ENCODE measurements at places on chromosomes 5 and 9.

- no peak for DNase-seq
Observed at GRCh38 chr9:626596-626995, 214.9 kb upstream of the DMRT1 start.

- no peak for DNase-seq
Observed at GRCh38 chr9:81613002-81613812, 76.1 kb downstream of the TLE1 start.

GRCh38 chr5:126757713-126758357, 19.1 kb upstream of the LMNB1 start:
- DNase-seq: no peak

- no peak for DNase-seq
Observed at GRCh38 chr9:128913048-128913900, 7.5 kb upstream of the PHYHD1 start.

DNA sequence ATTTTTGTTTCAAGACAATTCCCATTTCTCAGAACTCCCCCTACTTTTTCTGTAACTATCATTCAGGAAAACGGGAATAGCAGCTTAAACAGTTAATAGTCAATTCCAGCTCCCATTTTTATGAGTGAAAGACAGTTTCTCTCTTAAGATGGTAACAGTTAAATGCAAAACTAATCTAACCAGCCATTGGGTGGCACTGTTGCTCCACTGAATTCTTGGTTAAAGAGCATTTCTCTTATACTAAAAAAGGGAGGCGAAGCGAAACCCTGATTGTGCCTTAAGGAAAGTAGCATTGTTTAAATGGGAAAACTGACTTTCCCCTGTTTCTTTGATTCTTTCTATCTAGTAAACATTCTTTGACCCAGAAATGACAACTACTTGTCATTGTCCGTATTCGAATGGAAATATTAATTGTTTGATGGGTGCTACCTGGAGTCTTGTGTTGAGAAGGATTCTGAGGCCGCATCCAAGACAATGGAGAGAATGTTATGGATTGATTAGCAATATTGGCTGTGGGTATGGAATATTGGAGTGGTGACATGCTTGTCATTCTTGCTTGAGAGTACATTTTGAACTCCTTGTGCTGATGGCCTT, 507.8 kb downstream of the MAT2B start:
- DNase-seq: no peak

DNA sequence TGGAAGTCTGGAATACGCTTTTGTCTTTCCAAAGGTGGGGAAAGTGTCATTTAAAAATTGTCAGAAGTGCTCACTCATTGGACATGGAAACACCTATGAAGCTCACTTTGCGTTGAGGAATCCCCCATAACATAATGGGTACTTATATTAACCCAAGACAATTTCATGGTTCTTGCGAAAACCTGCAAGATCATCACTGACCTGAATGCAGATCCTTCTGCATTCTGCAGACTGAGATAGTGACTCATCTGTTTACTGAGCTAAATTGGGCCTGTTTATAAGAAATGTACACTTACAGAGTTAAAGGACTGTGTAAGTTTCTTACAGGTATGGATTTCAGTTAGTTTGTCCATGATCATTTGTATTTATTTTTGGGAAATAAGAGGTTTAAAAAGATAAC, 153.0 kb downstream of the HMHB1 start:
- DNase-seq: no peak

DNA sequence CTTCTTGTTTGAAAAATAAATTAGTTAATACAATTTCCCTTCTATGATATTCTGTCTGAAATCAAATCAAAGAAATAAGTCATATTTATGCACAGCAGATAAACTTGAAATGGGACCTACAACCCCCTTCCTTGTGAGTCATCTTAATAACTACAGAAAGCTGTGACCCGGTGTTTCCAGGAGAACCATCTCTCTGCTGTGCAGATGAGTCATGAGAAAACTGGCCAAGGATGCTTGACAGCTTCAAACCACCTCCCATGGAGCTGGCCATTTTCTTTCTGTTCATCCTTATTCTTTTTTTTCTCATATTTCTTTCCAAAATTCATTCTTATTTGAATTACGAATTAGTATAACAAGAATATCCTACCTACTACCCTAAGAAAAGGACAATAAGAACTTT, 43.4 kb upstream of the NR4A3 start:
- DNase-seq: no peak

- DNase-seq: peak; percentile 50
Observed at GRCh38 chr9:35675732-35676392, 2.1 kb downstream of the CA9 start.

- DNase-seq: no peak
Observed at GRCh38 chr9:126239515-126239914, 87.1 kb upstream of the MVB12B start.

DNA sequence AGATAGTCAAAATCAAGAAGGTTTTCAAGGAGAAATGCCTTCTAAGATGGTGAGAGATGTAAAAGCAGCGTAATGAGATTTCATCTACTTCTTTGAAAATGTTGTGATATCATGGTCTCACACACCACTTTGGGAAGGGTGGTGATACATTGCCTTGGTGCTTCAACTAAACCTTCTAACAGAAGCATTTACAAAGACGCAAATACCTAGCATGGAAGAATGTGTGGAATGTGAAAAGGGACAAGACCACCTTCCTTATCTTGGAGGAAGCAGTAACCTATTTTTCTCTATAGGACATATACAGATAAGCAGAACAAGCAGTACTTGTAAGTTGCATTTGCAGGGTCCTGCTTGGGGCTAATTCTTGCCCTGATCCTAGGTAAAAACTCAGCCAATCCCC, 38.8 kb downstream of the PCA3 start:
- DNase-seq: no peak

DNA sequence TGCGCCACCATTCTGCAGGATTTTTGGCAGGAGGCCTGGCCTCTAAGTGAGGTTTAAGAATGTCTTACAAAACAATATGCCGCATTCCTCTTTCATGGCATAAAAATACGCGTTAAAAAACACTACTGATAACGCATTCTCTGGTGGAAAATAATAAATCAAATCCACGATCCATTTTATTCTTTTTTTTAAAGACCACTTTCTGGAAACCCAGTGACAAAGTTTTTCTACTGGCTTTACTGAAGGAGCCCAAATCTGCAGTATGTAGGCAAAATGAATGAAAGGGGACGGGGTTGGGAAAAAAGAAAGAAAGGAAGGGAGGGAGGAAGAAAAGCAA, 2.0 kb downstream of the SV2C start:
- DNase-seq: no peak

DNA sequence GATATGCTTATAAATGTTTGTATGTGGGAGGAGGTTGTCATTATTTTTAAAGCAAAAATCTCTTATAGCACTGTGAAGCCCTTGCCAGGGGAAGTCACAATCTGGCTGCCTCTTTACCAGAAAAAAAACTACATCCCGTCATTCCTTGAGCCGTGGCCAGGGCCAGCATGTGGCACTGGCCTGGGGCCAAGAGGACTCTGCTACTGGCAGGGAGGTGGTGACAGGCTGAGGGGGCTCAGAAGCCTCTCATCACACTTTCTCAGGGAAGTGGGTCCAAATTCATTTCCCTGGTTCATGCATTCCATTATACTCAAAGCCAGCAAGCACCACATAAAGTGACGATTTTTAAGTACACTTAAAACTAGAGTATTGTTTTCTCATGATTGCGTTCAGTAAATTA, 457.3 kb downstream of the ZNF608 start:
- DNase-seq: no peak

DNA sequence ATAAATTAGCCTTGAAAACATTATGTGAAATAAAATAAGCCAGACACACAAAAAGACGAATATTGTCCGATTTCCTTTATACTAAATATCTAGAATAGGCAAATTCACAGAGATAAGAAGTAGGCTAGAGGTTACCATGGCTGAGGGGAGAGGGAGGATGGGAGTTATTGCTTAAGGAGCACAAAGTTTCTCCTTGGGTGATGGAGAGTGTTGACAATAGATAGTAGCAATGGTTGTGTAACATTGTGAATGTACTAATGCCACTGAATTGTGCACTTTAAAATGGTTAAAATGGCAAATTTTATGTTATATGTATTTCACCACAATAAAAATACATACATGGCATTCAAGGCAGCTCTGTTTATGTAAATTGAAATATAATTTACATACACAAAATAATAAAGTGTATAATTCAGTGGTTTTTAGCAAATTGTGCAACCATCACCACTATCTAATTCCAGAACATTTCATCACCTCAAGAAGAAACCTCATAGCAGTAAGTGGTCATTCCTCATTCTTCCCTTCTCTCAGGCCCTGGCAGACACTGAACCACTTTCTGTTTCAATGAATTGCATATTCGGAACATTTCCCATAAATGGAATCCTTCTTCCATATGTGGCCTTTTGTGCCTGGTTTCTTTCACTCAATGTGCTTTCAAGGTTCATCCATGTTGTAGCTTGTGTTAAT, 59.2 kb downstream of the NDST1 start:
- DNase-seq: no peak

DNA sequence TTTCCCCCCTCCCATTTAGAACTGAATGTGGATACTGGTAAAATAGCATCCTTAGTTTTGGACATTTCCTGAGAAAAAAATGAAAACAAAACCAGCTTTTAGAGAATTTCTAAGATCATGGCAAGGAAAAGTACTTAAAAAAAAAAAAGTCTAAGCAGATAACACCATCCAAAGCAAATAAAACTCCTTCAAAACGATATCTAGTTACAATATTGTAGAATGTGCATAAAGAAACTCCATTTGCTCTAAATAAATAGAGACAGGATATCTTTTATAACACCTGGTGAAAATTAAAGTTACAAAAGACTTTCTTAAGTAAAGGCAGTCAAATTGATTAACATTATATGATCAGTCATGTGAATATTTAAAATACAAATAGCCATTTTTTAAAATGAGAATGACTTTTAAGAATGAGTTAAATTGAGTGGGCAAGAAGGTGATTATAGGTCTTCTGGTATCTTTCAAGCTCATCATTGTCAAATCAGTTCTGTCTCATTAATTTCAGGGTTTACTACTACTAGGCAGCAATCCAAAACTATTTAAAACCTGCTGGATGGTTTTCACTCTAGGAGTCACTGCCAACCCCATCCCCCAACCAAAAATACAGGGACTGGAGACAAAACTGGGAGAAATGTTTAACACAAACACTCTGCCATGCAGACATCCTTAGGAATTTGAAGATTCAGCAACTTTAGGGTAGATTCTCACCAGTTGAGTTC, 382.6 kb downstream of the ADGRV1 start:
- no peak for DNase-seq

DNA sequence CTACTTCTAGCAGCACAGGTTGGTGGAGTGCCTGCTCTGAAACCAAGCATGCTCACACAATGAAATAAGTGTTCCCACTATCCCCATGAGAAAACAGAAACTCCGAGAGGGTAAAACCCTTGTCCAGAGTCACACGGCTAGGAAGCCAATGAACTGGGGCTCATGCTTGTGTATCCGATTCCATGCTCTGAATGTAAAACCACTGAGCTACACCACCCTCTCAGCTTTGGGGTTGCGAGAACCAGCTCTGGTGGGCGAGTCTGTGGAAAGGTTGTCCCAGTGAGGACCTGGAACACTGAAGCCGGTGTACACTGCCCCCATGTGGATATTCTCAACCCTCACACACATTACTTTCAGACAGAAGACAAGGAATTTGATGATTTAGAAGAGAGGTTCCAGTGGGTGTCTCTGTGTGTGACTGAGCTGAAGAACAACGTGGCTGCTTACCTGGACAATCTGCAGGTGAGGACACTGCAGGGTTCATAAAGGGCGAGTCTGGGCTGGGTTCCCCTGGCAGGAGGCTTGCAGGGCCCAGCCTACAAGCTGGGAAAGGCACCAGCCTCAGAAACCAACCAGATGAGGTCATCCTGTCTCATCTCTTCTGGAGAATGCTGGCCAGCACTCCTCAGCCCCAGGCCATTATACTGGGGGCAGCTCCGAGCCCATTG, 37.4 kb downstream of the ARHGEF37 start:
- no peak for DNase-seq

DNA sequence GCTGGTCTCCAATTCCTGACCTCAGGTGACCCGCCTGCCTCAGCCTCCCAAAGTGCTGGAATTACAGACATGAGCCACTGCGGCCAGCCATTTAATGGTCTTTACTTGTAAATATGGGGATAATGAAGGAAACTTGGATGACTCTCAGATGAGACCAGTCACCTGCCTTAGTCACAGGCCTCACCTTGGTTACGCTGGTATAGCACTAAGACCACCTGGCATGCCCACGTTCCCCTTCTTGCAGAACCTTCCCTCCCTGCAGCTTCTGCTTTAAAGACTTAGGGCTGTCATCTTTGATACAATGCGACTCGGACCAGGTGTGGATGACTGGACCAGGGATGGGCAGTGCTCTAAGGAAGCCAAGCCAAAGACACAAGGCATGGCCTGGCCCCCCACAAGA, 629.9 kb downstream of the CCDC171 start:
- DNase-seq: no peak

- DNase-seq: no peak
Observed at GRCh38 chr9:136983167-136983566, 374 bp downstream of the LCNL1 start.

- DNase-seq: no peak
Observed at GRCh38 chr9:121900163-121900562, 192.9 kb downstream of the TTLL11 start.

DNA sequence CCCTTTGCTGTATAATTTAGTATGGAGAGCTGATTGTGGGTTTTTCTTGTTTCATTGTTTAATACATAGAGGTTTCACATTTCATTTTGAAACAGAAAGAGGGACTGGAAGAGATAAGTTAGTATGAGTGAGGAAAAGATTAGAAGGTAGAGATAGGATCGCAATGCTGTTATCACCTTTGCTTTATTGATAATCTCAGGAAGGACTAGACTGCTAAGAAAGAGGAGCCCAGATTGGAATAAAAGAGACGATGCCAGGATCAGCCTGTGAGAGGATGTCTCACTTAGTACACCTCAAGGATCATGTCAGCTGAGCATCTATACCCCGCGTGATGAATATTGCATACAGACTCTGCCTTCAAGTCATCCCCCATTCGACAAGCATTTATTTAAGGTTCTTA, 178.0 kb upstream of the DMAC1 start:
- DNase-seq: no peak

GRCh38 chr9:130320723-130321481, 55.3 kb downstream of the HMCN2 start:
- no peak for DNase-seq

- no peak for DNase-seq
Observed at GRCh38 chr5:74162524-74162923, 478.0 kb downstream of the ENC1 start.

- DNase-seq: no peak
Observed at GRCh38 chr9:119044806-119045205, 324.4 kb downstream of the BRINP1 start.

- DNase-seq: no peak
Observed at GRCh38 chr5:74767579-74767913, 497 bp downstream of the NSA2 start.

- DNase-seq: no peak
Observed at GRCh38 chr5:88842784-88843183, 40.2 kb downstream of the MEF2C start.

DNA sequence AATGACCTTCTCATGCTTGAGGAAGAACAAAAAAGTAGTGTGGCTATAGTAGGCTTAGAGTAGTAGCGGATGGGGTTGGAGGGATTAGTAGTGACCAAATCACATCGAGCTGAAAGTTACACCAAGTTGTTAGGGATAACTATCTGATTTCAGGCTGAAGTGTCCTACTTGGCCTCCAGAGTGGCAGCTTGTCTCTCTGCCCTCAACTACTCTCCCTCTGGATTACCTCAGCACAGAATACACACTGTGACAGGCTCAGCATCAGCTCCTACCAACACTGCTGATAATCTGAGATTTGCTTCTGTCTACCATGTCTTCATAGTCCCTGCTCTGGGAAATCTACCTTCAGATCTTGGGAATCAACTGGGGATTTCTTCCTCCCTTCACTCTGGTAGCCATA, 714.6 kb upstream of the GRAMD2B start:
- DNase-seq: no peak

Data from stimulated activated CD4-positive, alpha-beta T cell treated with anti-CD3 and anti-CD28 coated beads, Interleukin-4, amount 100 ng/mL, for 1 hour (primary cell).